ENCODE measurements at places on chromosomes 5 and 9.
A peak's percentile ranks its signal among the peaks of the same experiment; 100 is the strongest.

DNA sequence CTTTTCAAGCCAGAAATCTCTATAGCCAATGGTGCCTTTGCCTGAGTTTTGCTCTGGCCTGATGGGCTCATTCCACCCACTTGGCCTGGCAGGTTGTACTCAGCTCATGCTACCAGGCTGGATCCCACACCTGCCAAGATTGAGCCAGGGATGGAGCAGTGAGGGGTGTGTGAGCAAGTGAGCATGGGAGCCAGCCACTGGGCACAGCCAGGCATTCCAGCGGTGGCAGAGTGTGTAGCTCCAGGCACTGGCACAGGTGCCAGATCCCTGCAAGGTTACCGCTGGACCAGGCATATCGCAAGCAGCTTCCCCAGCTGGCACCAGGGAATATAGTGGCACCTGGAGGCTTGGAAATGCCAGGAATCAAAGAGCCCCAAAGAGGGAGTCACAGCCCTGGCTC lies 2395.6 kb upstream of the C9orf72 start:
- DNase-seq, result no peak

DNA sequence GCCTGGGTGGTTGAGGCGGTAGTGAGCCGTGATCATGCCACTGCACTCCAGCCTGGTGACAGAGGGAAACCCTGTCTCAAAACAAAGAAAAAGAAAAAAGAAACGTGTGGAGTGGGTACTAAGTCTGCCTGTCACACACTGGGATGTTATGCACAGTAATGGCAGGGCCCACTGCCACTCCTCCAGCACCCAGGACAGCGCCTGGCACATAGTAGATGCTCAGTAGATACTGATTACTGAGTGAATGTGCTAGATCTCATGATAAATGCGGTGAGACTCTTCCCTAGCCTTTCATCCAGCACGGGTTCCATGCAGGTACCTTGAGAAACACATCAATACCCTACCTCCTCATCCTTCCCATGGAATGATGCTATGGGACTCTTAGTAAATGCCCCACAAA lies 87.4 kb upstream of the HSPA9 start:
- DNase-seq, result no peak

DNA sequence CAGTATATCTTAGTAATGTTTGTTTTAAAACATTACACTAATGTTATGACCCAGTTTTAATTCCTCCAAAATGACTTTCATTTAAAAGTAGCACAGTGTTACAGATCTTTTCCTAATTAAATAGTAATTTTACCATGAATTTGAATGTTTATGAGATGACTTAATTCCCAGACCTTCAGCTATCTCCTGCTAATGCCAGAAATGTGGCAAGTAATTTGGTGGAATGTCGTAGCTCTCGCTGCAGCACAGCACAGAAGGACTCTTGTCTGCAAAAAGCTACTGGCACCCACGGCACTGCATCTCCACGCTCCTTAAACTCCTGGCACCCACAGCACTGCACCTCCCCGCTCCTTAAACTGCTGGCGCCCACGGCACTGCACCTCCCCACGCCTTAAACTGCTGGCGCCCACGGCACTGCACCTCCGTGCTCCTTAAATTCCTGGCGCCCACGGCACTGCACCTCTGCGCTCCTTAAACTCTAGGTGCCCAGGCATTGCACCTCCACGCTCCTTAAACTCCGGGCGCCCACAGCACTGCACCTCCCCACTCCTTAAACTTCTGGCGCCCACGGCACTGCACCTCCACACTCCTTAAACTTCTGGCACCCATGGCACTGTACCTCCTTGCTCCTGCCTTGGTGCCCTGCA lies 163.1 kb downstream of the CDK5RAP2 start:
- peak; percentile 25 for DNase-seq

DNA sequence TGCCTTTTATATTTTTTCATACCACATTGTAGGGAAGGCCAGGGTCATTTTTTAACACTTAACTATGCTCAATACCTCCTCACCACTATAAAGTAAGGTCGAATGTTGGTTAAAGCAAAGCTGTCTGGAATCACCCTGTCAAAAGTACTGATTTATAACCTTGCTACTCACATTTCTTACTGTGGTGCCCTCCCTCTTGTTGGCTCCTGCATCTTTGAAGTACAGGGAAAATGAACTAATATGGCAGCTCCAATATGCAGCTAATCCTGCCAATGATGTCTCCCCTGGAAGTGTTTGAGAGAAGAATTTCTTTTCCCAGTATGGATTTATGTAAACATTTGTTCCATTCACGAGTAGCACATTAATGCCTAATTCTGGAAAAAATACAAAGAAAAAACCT lies 108.4 kb upstream of the RPS23 start:
- DNase-seq, result no peak

- DNase-seq, result no peak
Observed at GRCh38 chr9:92638621-92639101, 31.3 kb downstream of the IPPK start.

GRCh38 chr5:171771856-171772255 lies 13.8 kb upstream of the SMIM23 start:
- DNase-seq, result no peak

- peak; percentile 77 for DNase-seq
Observed at GRCh38 chr5:128782446-128782845, 182.8 kb upstream of the SLC27A6 start.

- DNase-seq, result peak; percentile 4
Observed at GRCh38 chr5:175840050-175840841, 31.1 kb upstream of the CPLX2 start.

DNA sequence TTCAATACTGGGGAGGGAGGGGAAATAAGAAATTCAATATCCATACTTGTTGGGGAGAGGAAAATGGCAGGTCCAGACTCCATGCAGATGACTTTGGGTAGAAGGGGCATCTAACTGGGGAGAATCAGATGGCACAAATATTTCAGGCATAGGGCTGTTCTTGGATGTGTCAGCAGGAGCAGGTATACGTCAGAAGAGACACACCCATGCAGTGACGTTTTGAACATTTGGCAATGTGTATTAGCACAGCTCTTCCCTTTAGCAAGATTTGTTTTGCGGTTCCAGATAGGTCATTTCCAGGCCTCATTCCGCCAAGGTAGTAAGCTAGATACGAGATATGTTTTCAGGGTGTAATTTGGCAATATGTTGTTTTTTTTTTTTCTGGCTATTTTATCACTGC lies 187.2 kb upstream of the CDH10 start:
- DNase-seq, result no peak

DNA sequence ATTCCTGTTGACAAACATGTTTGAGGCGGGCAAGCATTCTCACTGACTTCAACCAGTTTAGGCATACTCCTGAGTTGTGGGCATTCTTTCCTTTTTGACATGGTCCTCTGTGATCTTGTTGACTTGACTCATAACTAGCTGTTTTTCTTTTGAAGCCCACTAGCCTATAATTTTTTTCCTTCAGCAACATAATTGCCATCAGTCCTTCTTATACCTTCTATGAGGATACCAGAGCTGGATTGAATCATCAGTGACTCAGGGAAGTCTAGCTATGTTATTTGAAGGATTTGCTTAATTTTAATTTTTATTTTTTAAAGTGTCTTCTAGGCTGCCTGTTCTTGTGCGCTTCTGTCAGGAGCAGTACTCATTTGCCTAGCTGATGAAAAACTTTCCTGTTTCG lies 259.5 kb downstream of the NR3C1 start:
- peak; percentile 63 for DNase-seq

DNA sequence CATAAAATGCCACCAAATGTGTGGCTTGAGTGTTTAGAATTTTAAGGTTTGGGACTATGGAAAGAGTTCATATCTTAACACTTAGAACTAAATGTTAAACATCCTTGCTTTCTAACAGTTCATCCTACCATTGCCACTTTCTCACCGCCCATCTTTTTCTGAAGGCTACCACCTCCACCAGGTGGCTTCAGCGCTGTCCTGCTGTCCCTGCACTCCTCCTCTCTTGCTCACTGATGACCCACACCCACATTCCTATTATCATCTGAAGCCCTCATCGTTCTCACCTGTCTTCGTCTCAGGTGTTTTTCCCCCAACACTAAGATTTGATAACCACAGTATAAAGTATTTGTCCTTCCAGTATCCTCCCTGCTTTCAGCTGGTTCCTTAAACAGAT lies 7.4 kb downstream of the MEGF10 start:
- no peak for DNase-seq

GRCh38 chr5:136012041-136012804 lies 16.6 kb upstream of the TGFBI start:
- DNase-seq, result peak; percentile 71

DNA sequence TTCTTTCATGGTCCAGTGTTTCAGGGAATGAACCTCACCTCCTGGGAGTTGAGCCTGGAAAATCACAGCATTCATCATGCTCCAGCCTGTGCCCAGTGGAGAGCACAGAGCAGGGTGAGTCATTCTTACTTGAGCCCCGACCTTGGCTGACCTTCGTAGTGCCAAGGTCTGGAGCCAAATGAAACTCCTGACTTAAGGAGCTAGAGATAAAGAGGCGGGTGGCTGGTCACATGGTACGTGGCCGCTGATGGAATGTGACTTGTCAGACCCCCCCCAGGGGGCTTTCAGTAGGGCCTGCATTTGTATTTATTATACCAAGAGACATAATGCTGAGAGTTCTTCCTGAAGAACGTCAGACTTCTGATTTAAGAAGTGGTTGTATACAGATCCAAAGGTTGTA lies 15.0 kb upstream of the PIP5K1B start:
- DNase-seq, result no peak

DNA sequence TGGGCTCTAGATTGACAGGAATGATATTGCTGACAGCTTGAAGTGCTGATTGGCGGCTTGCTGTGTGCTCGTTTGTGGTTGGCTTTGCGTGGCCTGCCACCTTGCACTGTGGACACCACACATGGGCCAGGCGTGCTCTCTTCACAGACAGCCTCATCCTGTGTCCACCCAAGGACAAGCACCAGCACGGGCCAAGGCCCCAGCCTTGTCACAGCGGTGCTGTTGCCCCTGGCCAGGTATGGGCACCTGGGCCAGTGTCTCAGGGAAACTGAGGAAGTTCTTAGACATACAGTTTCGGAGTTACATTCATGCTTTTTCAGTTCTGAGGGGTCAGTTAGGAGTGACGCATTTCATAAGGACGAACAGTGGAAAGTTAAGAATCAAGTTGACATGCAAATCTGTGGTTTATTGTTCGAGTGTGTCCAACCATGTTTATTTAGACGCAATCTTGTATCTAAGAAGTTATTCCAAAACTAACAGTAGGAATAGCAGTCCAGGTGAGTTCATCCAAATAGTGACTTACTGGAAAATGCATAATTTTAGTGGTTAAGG lies 125.9 kb downstream of the EHMT1 start:
- no peak for DNase-seq

DNA sequence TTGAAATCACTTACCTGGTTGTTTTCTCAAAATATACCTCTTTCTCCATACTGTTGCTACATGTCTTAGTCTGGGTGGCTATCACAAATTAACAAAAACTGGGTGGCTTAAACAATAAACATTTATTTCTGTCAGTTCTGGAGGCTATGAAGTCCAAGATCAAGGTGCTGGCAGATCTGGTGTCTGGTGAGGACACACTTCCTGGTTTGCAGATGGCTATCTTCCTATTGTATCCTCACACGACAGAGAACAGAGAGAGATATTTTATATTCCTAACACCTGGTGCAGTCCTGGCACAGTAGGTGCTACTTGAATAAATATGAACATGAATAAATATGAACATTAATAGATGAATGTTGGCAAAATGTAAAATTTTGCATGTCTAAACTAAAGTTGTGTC lies 164.3 kb upstream of the ACOT12 start:
- DNase-seq, result no peak

- DNase-seq, result no peak
Observed at GRCh38 chr9:137520614-137521404, 29.4 kb downstream of the PNPLA7 start.

DNA sequence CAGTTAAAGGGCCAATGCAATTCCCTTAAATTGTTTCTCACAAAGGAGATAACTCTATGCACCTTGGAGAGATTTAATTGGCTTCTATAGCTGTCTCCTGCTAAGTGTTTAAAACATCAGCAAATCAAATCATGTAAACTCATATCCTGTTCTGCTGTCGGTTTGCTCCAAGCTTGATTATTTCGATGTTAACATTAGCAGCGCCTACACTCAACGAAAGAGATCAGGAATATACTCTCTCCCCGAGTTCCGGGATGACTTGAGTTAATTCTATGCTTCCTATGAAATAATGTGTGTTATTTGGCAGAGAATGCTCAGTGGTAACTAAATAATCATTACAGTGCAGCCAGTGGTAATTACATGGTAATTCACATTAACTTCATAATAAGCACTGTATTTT lies 338.6 kb downstream of the EBF1 start:
- no peak for DNase-seq

GRCh38 chr5:151568036-151568435 lies 23.1 kb downstream of the FAT2 start:
- DNase-seq, result no peak

DNA sequence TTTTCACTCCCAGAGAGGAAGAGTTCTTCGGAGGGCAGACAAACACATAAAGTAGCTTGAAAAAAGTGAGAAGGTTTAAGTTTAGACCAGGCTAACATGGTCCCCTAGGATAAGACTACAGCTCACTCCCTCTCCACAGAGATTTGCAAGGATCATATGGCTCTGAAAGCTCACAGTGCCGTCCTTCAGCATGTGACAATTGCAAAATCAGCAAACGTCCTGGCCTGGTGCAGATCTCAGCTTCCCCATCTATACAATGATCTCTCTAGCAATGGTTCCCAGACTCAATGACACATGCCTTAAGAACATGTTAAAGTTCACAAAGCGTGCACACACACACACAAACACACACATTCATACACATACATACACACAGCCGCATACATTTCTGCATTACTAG lies 327.6 kb downstream of the ACTL7B start:
- no peak for DNase-seq

GRCh38 chr5:5755888-5756287 lies 333.4 kb downstream of the ICE1 start:
- no peak for DNase-seq

- no peak for DNase-seq
Observed at GRCh38 chr5:155167736-155168135, 154.2 kb downstream of the KIF4B start.

GRCh38 chr5:93598091-93599000 lies 15.3 kb downstream of the NR2F1 start:
- no peak for DNase-seq

DNA sequence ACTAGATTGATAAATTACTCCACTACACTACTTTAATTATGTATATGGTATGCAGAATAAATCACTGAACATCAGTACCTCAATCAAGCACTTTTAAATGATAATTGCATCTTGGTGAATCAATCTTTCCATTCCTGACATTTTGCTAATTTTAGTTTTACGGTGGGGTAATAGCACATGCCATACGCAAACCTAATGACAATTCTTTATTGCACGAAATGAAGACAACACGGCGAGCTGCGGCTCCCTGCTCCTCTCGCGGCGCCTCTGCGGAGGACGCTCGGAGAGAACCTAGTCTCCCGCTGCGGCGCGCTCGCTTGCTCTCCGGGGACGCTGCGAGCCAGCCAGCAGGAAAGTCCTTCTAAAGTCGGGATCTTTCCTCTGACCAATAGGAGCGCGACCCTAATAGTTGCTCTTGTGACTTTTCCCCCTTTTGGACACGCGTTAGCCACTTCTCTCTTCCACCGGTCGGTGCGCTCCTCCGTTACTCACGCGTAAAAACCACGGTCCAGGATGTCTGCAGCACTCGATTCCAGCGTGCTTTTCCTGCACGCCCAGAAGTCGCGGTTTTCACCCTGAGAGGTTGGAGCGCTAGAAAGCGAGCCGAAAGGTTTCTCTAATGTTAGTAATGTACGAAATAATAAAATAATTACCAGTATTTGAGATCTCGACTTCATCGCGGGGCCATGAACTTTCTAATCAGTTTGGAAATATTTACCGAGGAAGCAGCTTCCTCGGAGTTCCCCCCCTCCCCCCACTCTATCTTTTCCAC lies 1.0 kb upstream of the MEF2C start:
- peak; percentile 71 for DNase-seq

Measured in fibroblast of skin of scalp (primary cell).